Fibroblast of skin of scalp (primary cell): ENCODE measurements at places on chromosomes 2 and 18.

GRCh38 chr18:76149734-76150133 is 345.3 kb downstream of the ZNF516 start:
- DNase-seq: no peak

DNA sequence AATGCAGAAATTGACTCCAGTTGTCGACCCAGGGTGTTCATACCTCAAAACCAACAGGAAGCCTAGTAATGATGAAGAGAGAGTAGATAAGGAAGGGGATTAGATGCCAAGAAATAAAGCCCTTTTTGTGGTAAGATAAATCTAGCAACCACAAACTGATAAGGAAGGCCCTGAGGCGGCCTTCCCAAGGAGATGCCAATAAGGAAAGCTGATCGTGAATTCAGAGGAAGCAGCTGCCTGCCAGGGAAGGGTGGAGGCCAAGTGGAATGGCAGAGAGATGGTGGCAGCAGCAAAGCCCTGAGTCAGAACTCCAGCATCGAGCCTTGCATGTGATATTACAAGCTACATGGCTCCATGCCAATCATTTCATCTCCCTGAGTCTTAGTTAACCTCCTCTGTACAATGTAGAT is 126.3 kb downstream of the IRS1 start:
- peak; percentile 75 for DNase-seq

- DNase-seq: no peak
Observed at GRCh38 chr2:210540900-210541289, 15.5 kb upstream of the CPS1 start.

DNA sequence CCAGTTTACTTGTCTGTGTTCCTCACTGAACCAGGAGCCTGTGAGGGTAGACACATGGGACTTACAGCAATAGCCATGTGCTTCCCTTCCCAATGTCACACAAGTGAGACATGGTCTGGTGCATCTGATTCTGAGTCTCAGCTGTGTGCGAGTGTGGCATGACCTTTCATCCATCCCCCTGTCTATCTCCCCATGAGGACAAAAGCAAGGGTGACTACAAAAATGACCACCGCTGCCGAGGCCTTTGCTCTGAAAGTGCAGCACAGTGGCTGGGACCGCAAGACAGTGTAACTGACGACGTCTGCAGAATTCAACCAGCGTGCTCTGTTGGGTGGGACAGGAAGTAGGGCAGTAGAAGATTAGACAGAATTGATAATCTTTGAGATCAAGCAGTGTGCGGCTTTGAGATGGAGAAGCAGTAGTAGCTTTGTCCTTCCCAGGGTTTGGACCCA is 50.5 kb downstream of the RAB31 start:
- DNase-seq: no peak

DNA sequence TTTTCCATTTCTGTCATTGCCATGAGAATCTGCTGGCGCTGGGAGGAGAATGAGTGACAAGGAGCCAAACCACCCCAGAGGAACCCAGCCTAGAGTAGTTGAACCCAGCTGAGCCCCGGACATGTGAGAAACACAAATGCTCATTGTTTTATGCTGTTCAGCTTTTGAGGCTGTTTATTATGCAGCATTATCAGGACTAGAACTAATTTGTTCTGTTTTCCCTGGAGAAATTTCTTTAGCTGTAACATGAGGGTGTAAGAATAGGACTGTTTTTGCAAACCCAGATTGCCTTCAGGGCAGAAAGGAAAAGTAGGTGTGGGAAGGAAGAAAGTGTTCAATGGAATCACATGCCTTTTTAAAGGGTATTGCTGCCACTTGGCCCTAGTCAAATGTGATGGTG is 28.5 kb upstream of the DOCK10 start:
- no peak for DNase-seq

DNA sequence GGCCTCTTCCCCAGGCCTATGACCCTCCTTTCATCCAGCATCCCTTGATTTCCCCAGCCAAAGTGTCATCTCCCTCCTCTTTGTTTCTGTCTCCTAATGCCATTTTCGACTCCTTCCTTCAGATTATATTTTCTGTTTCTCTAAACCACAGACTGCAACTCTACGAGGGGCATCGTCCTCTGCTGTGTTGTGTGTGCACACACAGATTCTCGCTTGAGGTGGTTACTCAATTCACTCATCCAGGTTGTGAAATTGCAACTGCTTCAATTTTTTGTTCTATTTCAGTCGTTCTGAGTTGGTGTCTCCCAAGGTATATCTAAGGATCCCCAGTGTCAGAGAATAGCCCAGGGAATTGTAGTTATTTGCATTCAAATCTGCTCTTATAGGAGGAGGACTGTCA is 113.5 kb upstream of the NDUFV2 start:
- no peak for DNase-seq

GRCh38 chr2:133837441-133838094 is 269.3 kb upstream of the NCKAP5 start:
- DNase-seq: peak; percentile 81

DNA sequence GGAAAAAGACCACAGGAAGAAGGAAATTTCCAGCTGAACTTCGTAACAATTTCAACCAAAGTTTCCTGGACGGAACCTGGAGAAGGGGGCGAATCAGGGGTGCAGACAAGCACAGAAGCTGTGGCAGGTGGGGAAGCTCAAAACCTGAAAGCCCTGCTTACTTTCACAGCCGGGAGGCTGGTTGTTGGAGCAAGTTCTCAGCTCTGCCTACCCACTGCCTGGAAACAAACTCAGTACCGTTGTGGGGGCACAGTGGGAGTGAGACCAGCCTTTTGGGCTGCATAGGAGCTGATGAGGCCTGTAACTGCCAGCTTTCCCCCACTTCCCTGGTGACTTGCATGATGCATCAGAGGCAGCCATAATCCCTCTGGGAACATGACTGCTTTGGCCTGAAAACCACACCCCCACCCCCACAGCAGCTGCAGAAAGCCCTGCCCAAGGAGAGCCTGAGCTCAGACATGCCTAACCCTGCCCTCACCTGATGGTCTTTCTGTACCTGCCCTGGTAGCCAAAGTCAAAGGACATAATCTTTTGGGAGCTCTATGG is 207.0 kb upstream of the VWC2L start:
- peak; percentile 54 for DNase-seq

GRCh38 chr2:132477962-132478361 is 61.4 kb downstream of the GPR39 start:
- peak; percentile 95 for DNase-seq

- DNase-seq: no peak
Observed at GRCh38 chr18:57428221-57429150, 6.7 kb upstream of the ONECUT2 start.

GRCh38 chr2:144115739-144116291 is 404.1 kb downstream of the ZEB2 start:
- peak; percentile 31 for DNase-seq

- DNase-seq: peak; percentile 68
Observed at GRCh38 chr2:12883906-12884305, 167.2 kb downstream of the TRIB2 start.

- DNase-seq: peak; percentile 77
Observed at GRCh38 chr2:36403675-36404230, 48.2 kb downstream of the CRIM1 start.

DNA sequence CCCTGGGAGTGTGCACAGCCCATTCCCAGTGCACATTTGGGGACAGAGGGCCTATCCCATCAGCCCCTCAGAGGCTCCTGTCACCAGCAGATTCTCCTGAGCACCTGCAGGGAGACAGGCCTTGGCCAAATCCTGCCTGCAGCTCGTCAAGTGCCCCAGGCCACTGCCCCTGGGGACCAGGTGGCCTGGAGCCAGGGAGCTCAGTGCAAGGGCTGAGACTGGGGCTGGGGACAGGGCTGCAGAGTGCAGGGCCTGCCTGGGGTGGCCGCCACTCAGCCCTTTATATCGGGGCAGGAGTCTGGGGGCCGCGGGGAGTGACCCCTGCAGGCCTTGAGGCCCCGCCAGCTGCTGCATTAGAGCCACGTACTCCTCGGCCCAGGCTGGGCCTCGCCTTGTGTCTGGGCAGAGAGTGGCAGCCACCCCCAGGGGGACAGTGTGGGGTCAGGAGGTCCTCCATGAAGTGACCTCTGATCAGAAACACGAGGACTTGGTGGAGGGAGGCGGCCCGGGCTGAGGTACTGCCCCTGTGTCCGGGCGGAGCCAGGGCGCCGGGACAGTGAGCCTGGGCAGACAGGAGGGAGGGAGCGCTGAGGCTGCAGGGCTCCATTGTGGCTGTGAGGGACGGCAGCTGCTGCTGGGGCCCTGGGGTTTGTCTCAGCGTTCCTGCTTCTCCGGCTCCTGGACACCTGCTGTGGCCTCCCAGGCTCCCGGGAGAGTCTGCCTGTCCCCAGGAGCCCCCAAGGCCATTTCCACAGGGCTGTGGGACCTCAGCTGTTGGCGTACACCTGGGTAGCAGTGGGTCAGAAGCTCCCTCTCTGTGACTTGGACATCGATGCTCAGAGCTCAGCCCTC is 24.2 kb downstream of the GPC1 start:
- DNase-seq: no peak

- DNase-seq: no peak
Observed at GRCh38 chr2:4791488-4791887, 900.7 kb upstream of the SOX11 start.

DNA sequence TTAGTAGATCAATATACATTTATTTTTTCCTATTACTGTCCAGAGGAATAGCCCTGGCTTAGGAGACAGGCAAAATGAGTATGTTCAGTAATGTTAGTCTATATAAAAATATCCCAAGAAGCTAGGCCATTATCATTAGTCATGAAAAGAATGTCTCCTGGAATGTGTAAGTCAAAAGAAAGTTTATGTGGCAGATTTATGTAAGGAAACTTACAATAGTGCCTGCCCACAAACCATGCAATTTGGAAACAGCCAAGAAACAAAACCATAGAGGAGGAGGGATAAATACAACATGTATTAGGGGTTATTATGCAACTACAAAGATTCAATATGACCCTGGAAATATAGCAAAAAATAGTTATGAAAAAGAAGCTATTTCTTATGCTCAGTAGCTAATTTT is 96.3 kb downstream of the NOL4 start:
- peak; percentile 74 for DNase-seq

- no peak for DNase-seq
Observed at GRCh38 chr2:143965493-143966164, 554.3 kb downstream of the ZEB2 start.

DNA sequence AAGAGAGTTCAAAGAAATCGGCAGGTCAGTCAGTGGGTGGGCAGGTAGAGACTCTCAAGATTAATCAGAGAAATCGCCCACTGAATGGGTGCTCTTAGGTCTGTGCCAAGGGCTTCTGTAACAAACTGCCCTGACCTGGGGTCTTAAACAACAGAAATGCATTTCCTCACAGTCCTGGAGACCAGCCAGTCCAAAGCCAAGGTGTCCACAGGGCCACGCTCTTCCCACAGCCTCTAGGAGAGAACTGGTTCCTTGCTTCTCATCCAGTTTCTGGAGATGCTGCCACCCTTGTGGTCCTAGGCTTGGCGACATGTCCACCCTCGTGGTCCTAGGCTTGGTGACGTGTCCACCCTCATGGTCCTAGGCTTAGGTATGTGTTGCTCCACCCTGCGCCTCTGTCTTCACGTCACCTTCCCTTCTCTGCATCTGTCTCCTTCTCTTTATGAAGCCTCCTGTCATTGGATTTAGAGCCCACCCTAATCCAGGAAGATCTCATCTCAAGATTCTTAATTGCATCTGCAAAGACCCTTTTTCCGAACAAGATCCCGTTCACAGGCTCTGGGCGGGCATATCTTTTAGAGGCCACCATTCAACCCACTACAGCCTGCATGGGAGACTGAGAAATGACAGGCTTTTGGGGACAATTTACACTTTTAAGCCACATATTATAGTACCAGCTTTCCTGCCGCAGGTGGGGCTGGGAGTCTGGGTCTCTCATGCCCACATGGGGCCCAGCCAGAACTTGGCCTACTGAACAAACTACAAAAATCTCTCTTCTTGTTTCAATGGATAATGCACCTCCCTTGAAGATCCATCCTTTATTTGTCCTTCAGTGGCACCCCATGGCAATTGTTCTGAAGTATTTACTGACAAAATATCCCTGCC is 161.3 kb downstream of the ASB1 start:
- DNase-seq: no peak

DNA sequence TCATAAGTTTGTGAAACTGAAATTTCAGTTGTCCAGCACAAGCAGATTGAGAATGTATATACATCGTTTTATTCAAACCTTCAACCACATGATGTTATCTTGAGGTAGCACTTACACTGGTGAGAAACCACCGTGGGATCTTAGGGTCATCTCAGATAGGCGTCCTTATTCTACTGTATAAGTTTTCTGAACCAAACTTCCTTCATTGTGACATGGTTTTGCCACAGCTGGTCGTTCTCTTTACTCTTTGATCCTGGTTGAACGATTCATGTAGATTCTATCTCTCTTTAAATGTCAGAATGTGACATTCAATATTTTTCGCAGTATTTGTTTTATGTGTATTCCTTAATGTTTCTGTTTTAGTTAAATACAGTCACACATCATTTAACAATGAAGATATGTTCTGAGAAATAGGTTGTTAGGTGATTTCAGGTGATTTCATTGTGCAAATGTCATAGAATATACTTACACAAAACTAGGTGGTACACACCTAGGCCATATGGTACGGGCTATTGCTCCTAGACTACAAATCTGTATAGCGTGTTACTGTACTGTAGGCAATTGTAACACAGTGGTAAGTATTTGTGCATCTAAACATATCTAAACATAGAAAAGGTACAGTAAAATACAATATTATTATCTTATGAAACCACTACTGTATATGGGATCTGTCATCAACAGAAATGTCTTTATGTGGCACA is 17.9 kb upstream of the ARHGAP25 start:
- no peak for DNase-seq

DNA sequence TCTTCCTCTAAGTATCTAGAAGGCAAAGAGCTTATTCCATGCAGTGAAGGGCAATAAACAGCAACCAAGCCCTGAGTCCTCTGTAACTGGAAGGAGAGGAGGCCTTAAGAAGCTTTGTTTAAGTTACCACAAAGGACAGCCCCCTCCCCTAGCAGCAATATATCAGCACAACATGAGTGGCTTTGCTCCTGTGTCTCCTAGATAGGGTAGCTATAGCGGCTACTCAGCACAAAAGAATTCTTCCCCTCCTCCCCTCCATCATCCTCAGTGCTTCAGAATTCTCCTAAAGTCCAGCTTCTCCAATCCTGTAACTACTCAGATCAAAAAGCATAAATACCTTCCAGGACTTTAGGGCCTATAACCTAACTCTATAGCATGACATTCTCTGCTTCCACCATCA is 16.5 kb downstream of the SUMO1 start:
- DNase-seq: peak; percentile 36

DNA sequence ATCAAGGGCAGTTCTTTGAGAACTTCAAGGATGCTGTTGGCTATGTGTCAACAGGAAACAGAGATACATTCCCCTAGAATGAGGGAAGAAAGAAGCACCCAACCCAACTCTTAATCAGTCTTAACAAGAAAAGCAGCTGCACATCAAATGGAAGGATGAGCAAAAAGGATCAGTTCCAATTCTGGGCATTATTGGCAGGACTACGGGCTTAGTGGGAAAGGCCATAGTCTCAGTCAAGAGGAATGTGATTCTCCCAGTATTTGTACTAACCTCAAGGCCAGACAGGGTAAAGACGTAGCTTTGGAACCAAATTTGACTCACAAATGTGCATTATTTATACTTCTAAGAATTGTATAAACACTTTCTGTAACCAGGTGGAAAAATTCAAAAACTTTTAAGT is 18.2 kb downstream of the BMP10 start:
- DNase-seq: no peak
